ENCODE measurements at places on chromosomes 5 and 9. TPM values are rescaled to one million over a fixed set of nuclear protein-coding genes. Genes with fewer than 3 reads are reported as not detected.

GRCh38 chr5:73411936-73412596 lies 36.5 kb downstream of the FOXD1 start:
- DNase-seq: no peak

GRCh38 chr5:137152616-137153015 lies 346.5 kb downstream of the SPOCK1 start:
- no peak for DNase-seq

DNA sequence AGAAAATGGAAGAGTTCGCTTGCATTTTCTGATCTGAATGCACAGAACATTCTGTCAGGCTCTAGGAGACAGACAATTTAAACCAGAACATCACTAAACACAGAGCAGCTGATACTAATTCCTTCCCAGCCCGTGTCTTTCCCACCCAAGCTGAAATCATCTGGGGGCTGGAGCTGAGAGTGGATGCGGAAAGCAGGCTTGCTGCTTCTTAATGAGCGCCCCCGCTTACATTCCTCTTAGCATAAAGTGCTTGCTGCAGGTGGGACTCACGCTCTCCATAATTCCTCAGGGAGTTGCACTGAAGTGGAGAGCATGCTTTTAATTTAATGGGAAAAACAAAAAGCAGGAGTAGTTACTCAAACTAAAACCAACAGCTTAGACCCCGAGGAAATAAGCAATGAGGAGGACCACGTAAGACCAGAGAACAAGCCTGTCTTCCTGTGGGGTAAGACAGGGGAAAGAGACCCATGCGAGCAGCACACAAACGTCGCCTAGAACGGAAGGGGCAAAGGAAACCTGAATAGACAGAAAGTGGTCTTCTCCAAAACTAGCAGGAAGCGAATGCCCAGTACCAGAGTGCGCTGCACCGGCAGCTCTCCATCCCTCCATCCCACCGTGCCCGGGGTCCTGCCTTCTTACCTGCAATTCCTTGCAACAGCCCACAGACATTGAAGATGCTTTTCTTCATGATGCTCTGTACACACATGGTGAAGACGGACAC lies 139.3 kb downstream of the LHFPL2 start:
- no peak for DNase-seq

GRCh38 chr5:61637566-61637965 lies 305.5 kb downstream of the ZSWIM6 start:
- DNase-seq: no peak

- no peak for DNase-seq
These were observed 214.9 kb downstream of the KCTD16 start for GRCh38 chr5:144385597-144385996.

DNA sequence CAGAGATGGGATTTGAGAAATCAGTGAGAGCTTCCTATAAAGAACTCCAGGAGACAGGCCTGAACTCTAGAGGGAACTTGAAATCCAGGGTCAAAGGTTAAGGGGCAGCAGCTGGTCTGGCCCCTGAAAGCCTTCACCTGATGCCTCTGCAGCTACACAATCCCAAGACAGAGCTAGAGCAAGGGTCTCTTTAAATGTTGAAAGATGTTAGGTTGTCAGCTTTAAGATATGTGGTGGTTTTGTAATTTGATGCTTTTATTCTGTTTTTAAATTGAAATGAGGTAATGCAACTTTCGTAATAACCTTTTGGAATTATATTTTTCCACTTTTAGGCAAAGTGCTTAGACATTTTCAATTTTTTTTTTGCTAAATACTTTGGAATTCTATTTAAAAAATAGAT lies 2.4 kb downstream of the SOWAHA start:
- DNase-seq: no peak

DNA sequence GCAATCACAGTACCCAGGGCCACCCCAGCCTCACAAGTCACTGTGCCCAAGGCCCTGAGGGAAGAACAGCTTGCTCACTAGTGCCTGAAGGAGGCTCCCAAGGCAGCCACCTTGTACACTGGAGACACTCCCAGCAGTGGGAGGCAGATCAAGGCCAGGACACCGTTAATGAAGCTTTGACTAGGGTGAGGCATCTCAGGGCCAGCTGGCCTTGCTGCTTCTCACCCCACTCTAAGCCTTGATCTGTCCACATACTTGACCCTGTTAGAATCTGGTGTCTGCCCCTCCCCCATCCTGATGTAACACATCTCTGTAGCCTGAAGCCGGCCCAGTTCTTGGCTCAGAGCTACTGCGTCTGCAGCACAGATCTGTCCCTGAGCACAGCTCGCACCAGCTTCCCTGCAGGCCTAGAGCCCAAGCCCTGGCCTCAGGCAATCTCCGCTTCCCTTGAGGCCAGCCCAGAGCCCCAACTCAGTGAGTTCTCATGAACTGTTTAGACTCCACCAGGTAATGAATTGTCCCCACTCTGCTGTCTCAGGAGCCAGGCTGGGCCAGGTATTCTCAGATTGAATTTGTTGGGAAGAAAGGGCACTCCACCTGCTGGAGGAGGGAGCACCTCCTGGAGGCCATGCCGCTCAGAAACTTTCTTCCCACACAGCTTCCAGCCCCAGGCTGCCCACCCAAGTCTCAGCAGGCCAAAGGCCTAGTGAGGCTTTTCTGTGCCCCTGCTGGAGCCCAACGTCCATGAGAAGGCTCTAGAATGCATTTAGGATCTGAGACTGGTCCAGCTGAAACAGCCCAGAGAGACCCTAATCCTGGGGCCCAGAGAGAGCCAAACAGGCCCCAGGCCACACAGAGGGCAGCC lies 13.4 kb upstream of the JADE2 start:
- DNase-seq: no peak

DNA sequence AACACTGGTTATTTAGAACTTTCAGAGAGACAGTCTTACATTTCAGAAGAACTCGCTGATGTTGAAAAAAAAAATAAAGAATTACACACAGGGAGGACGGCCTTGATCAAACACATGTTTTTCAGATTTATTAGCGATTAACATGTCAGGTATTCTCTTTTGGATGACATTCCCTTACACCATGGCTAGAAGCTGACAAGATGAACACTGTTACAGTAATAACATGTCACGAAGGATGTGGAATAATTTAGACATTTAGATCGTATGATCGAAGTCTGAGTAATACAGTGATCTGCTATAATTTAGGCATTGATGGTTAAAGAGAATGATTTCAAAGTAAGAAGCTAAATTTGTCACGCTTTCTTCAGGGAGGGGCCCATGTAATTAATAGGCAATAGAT lies 24.6 kb upstream of the FBXL7 start:
- DNase-seq: no peak

DNA sequence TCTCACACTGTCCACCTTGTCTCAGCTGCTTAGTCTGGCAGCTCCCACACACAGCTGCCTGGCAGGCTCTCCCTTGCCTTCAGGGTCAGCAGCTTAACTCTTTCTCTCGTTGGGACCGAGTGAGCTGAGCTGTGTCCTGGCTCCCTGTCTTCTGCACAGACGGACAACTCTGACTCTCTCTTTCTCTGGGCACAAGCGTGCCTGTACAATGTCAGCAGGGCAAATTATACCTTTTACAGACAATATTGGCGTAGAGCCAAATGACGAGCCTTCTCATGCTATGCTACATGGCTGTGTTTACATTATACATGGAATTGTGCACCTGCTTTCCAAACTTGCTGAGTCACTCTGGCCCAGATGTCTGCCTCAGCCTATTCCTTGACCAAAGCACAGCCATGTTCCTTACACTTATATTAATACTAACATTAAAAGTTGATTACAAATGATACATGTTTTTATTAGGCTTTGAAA lies 188.6 kb downstream of the CYLC2 start:
- DNase-seq: no peak

GRCh38 chr9:124980431-124980830 lies 39.5 kb upstream of the GOLGA1 start:
- peak; percentile 23 for DNase-seq

GRCh38 chr9:134521817-134522501 lies 119.6 kb upstream of the COL5A1 start:
- no peak for DNase-seq

- DNase-seq: no peak
These were observed 143.7 kb upstream of the SLC30A5 start for GRCh38 chr5:68950125-68950524.

DNA sequence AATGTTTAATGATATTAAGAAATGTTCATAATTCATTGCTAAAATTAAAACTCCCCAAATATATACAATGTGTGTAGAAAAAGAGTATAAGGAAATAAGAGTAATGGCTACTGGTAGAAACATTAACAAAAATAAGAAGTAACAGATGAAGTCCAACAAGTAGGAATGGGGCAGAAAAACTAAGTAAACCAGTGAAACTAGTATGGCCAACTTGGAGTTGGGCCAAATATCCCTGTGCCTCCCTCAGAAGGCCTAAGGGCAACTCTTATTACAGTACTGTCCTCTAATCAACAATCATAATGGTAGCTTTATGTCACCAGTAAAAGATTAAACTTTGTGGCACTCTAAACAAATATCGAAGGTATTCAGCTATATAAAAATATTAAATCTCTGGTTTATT lies 93.5 kb downstream of the SSBP2 start:
- no peak for DNase-seq

DNA sequence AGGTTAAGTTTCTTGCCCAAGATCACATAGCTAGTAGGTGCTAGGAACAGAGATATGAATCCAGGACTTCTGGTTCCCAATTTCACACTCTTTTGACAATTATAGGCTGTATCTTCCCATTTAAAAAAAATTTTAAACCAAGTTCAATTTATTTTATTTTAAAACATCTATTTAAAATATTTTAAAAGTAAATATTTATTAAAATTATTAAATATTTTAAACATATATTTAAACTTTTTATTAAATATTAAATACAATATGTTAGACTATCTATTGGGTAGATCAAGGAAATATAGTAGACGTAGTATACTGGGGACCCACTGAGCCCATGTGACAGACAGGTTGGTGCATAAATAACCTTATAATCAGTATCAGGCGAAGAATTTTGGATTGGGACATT lies 54.8 kb downstream of the GLRA1 start:
- DNase-seq: no peak

DNA sequence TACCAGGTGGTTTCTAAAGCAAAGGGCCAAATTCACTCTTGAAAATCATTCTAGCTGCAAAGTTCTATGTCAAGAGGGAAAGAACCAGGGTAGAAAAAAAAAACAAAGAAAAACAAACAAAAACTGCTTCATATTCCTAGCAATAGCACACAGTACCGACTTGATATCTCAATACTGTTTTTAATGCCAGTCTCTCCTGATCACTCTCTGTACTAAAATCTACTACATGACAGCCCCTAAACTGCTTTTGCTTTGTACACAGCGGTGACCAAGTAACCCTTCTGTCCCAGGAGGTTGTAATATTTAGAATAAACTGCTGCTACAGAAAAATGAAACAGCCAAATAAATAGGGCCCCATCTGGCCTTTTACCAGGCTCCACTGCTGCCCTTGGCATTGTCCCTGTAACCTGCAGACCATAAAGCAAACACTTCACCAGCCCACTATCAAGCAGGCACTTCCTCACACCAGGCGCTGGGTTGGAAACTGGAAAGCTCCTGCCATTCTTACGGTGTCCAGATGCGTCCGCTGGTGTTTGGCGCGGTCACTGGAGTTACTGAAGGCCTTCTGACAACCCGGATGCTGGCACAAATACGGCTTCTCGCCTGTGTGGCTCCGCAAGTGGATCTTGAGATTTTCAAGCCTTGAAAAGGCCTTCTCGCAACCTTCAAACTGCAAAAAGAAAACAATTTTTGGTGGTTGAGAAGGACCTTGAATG lies 363.2 kb downstream of the GLIS3 start:
- DNase-seq: no peak

- DNase-seq: no peak
These were observed 253.7 kb upstream of the NFIL3 start for GRCh38 chr9:91677331-91677730.

DNA sequence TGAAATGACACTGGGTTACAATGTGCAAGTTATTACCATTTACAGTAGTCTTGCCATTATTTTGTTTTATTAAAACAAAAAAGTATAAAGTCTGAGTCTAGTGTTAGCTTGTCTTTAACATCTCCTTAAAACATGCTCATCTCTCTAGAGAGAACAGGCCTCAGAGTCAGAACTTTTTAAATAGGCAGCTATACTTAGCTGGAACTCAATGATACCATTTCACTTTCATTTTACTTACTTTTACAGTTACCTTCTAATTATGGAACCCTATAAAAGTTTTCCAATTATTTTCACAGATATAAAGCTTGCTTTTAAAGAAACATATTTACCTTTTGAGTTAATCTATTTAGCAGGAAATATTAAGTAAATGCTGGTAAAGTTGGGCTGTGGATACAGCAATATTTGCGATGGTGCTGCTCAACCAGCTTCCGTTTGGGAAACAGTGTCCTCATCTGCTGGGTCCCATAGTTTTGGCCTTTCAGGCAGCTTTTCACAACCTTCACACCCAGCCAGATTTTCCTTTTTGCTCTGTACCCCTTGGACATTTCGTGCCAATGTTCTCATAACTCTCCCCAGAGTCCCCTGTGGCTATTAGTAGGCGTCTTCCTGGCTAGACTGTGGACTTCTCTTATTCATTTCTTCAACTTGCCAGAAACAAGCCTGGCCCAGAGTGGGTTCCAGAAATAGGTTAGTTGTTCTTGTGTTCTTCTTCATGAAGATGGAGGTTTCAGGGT lies 36.3 kb upstream of the UBTD2 start:
- DNase-seq: no peak

GRCh38 chr5:22044229-22044628 lies 808.9 kb downstream of the CDH12 start:
- DNase-seq: no peak

DNA sequence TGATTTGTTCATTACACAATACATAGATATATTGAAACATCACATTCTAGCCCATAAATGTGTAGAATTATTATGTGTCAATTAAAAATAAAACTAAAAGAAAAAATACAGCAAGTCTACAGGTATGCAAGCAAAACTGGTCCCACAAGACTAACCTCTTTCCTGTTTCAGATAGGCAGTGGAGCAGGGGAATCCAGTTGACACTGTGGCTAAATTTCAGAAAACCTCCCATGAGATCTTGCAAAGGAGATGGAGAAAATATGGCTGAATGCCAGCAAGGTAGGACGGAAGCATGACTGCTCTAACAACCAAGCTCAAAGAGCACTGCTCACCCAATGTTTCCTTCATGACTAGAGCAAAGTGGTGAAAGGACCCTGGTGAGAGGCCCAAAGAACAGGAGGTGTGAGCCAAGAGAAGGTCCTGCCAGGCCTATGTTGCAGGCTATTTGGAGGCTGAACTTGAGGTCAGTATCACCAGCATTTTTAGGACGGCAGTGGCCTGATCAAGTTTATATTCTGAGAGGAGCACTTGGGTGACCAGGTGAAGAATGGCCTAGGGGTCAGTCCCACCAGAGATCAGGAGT lies 1.1 kb upstream of the SH3TC2 start:
- DNase-seq: no peak

GRCh38 chr5:135188233-135188914 lies 154.3 kb upstream of the PITX1 start:
- DNase-seq: no peak

GRCh38 chr9:114229295-114229694 lies 74.0 kb downstream of the COL27A1 start:
- no peak for DNase-seq

TAF11L13 gene
- total RNA-seq: not detected

TGFBI gene
- total RNA-seq: 371 TPM

AK8 gene
- 0.14 TPM for total RNA-seq

ZNF484 gene
- 4.0 TPM for total RNA-seq

SLC2A6 gene
- 40.5 TPM for total RNA-seq

CDH10 gene
- total RNA-seq: 0.58 TPM

LHX6 gene
- not detected for total RNA-seq

ADAMTS2 gene
- total RNA-seq: 0.29 TPM

FGF10 gene
- total RNA-seq: not detected

HTR1A gene
- not detected for total RNA-seq

WNT8A gene
- not detected for total RNA-seq

PCDHGB2 gene
- total RNA-seq: 0.98 TPM

All from epithelial cell of proximal tubule (primary cell).